ENCODE measurements at places on chromosomes 16 and 17. TPM values are rescaled to one million over a fixed set of nuclear protein-coding genes. Genes with fewer than 3 reads are reported as not detected.

Gene MPO
- total RNA-seq = not detected

Gene RTN4RL1
- total RNA-seq = 1.0 TPM

Gene CDH11
- total RNA-seq = not detected

Gene ITGAD
- not detected for total RNA-seq

Gene NPB
- 0.31 TPM for total RNA-seq

Gene VAT1L
- not detected for total RNA-seq

Gene PIMREG
- 8.0 TPM for total RNA-seq

Gene CCL18
- total RNA-seq = not detected

Gene NAGS
- 0.60 TPM for total RNA-seq

Gene MT3
- 1.9 TPM for total RNA-seq

Gene NOXO1
- total RNA-seq = not detected

Gene FN3K
- 2.7 TPM for total RNA-seq

DNA sequence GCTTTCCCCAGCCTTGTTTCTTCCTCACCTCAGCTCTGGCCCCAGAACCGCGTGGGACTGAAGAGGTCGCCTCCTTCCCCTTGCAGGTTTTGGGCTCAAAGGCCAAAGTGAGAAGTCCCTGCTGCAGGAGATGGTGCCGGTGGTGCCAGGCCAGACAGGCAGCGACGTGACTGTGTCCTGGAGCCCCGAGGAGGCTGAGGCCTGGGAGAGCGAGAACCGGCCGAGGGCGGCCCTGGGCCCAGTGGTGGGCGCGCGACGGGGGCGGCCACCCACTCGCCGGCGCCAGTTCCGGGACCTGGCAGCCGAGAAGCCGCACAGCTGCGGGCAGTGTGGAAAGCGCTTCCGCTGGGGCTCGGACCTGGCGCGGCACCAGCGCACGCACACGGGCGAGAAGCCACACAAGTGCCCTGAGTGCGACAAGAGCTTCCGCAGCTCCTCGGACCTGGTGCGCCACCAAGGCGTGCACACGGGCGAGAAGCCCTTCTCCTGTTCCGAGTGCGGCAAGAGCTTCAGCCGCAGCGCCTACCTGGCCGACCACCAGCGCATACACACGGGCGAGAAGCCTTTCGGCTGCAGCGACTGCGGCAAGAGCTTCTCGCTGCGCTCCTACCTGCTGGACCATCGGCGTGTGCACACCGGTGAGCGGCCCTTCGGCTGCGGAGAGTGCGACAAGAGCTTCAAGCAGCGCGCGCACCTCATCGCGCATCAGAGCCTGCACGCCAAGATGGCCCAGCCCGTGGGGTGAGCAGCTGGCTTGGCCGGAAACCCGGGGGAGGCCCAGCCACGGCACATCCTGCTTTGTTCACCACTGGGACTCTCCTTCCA, 6.0 kb downstream of the ZNF213 start:
- H3K27me3 ChIP-seq = no peaks in the 10 kb centered on the region
- DNase-seq = no peak
- peaks cover 5% of the 10 kb centered on the region for H3K4me1 ChIP-seq
- H3K36me3 ChIP-seq = peaks cover 12% of the 10 kb centered on the region
- H3K4me3 ChIP-seq = no peak overlapping the region

GRCh38 chr17:63751806-63752205, 10.2 kb upstream of the STRADA start:
- H3K4me1 ChIP-seq = peaks cover 16% of the 10 kb centered on the region
- H3K27me3 ChIP-seq = no peaks in the 10 kb centered on the region
- H3K36me3 ChIP-seq = peaks cover 38% of the 10 kb centered on the region
- peak overlapping the region; percentile 83 for H3K27ac ChIP-seq

- H3K27me3 ChIP-seq = peaks cover 13% of the 10 kb centered on the region
- no peak overlapping the region for H3K4me3 ChIP-seq
- no peak overlapping the region for H3K27ac ChIP-seq
- DNase-seq = no peak
These were observed 27.2 kb upstream of the WWOX start for GRCh38 chr16:78072275-78072674.

- H3K27ac ChIP-seq = peak within 1 kb of the TSS; percentile 73
- no peak for DNase-seq
- peaks cover 20% of the 10 kb centered on the region for H3K4me1 ChIP-seq
- no peaks in the 10 kb centered on the region for H3K36me3 ChIP-seq
- H3K4me3 ChIP-seq = peak within 1 kb of the TSS; percentile 87
- peaks cover 11% of the 10 kb centered on the region for H3K27me3 ChIP-seq
These were observed at the start of gene NME4 for GRCh38 chr16:397135-397661. NME4 (plus strand) TSS chr16:397199; CDS start chr16:397223, 24 bp downstream.

- peaks cover 24% of the 10 kb centered on the region for H3K4me1 ChIP-seq
- peak overlapping the region; percentile 34 for H3K27ac ChIP-seq
- H3K4me3 ChIP-seq = no peak overlapping the region
These were observed 23.6 kb upstream of the ABR start for GRCh38 chr17:1203111-1203966.

DNA sequence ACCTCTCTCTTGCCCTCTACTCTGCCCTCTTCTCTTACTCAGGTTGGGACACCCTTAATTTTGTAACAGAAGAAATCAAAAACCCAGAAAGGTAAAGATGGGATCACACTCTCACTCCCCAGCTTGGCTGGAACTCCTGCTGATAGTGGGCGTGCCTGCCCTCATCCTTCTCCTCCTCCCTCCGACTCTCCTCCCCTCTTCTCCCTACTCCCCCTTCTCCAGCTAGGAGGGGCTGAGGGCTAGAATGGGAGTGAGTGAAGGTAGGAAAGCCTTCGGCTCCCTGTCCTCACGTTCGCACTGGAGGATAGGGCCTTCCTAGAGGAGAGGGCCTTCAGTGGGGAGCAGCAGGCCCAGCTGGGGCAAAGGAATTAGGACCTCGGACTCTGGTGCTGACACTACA, 20.3 kb downstream of the SLC7A6OS start:
- no peaks in the 10 kb centered on the region for H3K27me3 ChIP-seq
- no peak for DNase-seq
- H3K4me3 ChIP-seq = peak overlapping the region; percentile 67
- H3K36me3 ChIP-seq = peaks cover 69% of the 10 kb centered on the region
- H3K4me1 ChIP-seq = peaks cover 88% of the 10 kb centered on the region

DNA sequence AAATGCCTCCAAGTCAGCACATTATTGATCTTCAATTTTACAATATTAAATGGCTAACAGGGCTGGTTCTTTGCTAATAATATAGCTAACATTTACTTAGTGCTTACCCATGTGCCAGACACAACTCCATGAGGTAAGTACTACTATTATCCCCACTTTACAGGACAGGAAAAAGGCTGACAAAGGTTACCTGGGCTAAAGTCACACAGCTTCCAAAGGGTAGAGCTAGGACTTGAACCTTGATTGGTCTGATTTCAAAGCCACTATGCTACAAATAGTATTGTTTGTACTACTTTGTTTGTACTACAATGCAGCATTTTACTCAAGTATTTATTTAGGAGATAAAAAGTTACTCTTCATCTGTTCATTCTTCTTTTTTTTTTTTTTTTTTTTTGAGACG, 31.9 kb downstream of the BRD7 start:
- DNase-seq = no peak
- peaks cover 42% of the 10 kb centered on the region for H3K4me1 ChIP-seq
- H3K27ac ChIP-seq = no peak overlapping the region
- peaks cover 43% of the 10 kb centered on the region for H3K36me3 ChIP-seq
- no peak overlapping the region for H3K4me3 ChIP-seq
- H3K27me3 ChIP-seq = no peaks in the 10 kb centered on the region

DNA sequence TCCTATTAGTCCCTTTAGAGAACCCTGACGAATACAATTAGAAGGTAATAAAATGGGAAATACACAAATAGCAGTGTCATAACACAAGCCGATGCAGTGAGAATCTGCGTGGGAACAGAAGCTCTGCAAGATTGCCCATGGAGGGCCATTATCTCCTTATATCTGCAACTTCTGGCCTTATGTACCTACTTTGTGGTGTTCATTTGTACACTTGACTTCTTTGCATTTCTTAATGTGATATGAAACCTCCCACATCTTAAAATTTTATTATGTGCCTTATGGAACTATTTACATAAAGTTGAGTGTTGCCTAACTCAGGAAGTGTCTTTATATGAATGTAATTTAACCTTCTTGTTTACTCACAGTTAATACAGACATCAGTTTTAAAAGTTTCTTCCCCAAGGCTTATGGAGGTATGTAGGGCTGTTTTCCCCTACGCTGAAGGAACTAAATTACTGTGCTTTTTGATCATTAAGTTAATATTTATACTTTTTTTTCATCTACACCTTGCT, 10.1 kb upstream of the TANC2 start:
- H3K27me3 ChIP-seq = peaks cover 16% of the 10 kb centered on the region
- no peaks in the 10 kb centered on the region for H3K36me3 ChIP-seq
- H3K4me1 ChIP-seq = no peaks in the 10 kb centered on the region
- no peak overlapping the region for H3K4me3 ChIP-seq
- no peak overlapping the region for H3K27ac ChIP-seq
- DNase-seq = no peak

GRCh38 chr16:67847064-67847861, at the start of gene CENPT:
CENPT (minus strand) TSS chr16:67847693; CDS start chr16:67833859, 13,834 bp downstream.
- no peaks in the 10 kb centered on the region for H3K27me3 ChIP-seq
- H3K27ac ChIP-seq = peak within 1 kb of the TSS; percentile 86
- H3K36me3 ChIP-seq = peaks cover 6% of the 10 kb centered on the region
- H3K4me1 ChIP-seq = peaks cover 38% of the 10 kb centered on the region
- H3K4me3 ChIP-seq = peak within 1 kb of the TSS; percentile 94
- DNase-seq = no peak

DNA sequence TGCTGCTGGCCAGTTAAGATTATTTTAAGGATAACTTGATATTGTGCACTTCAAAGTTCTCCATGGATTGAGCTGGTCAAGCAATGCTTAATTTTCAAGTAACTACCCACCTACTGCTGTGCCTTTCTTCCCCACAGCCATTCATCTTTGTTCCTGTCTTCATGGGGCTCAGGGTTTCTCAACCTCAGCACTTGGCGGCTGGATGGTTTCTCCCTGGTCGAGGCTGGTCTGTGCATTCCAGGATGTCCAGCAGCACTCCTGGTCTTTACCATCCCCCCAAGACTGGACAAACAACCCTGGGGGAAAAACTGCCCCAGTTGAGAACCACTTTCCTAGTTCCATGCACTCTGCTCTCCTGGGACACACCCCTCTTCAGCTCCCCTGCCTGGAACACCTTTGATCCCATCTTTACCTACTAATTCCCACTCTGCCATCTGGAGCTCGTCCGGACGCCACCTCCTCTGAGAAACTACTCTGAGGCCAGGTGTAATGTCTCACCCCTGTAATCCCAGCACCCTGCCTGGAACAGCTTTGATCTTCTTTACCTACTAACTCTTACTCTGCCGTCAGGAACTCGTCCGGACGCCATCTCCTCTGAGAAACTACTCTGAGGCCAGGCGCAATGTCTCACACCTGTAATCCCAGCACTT, 81.5 kb downstream of the NXN start:
- no peak overlapping the region for H3K27ac ChIP-seq
- H3K4me1 ChIP-seq = no peaks in the 10 kb centered on the region
- H3K27me3 ChIP-seq = peaks cover 16% of the 10 kb centered on the region
- H3K36me3 ChIP-seq = no peaks in the 10 kb centered on the region
- H3K4me3 ChIP-seq = no peak overlapping the region
- DNase-seq = no peak

- H3K36me3 ChIP-seq = no peaks in the 10 kb centered on the region
- no peak overlapping the region for H3K27ac ChIP-seq
- peaks cover 14% of the 10 kb centered on the region for H3K4me1 ChIP-seq
- no peak overlapping the region for H3K4me3 ChIP-seq
These were observed 16.5 kb downstream of the RNF43 start for GRCh38 chr17:58400826-58401225.

DNA sequence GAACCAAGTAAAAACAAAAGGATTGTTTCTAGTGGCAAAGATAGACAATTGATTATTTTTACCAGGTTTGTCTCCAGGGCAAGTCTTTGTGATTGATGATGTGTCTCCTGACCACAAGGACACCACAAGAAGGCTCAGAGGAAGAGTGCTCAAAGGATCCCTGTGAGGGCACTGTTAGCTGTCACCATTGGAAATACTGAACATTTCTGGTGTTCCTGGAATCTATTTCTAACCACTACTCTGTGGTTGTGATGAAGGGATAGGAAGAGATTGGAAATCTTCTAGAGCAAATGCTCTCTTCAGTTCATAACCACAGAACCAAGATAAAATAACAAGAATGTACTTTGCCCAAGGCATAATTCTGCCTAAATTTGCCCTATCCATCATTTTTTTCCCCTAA, 15.3 kb downstream of the RNF43 start:
- H3K27me3 ChIP-seq = peaks cover 4% of the 10 kb centered on the region
- H3K4me3 ChIP-seq = no peak overlapping the region
- H3K27ac ChIP-seq = no peak overlapping the region
- peaks cover 14% of the 10 kb centered on the region for H3K4me1 ChIP-seq
- DNase-seq = no peak
- no peaks in the 10 kb centered on the region for H3K36me3 ChIP-seq

- H3K4me1 ChIP-seq = no peaks in the 10 kb centered on the region
- no peak overlapping the region for H3K4me3 ChIP-seq
- H3K36me3 ChIP-seq = no peaks in the 10 kb centered on the region
- peaks cover 11% of the 10 kb centered on the region for H3K27me3 ChIP-seq
These were observed 206.3 kb downstream of the MAF start for GRCh38 chr16:79394206-79394605.

GRCh38 chr17:74217037-74217730, 3.8 kb downstream of the TTYH2 start:
- H3K27ac ChIP-seq = no peak overlapping the region
- H3K4me3 ChIP-seq = no peak overlapping the region
- H3K36me3 ChIP-seq = peaks cover 6% of the 10 kb centered on the region
- DNase-seq = no peak

DNA sequence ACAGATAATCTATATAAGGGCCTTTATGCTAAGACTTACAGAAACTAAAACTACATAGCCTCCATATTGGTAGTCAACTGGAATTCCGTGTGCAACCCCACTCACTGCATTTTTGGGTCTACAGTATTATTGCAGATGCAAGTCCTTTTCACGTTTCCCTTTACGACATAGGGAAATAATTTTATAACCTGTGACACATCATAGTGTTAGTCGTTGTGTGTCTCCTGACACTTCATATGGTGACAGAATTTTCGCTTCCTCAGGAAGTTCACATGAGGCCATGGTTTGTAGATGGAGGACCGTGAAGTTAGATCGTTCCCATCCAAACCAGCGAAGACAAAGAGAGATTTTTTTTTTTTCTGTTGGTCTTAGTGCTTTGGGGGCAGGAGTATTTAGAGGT, 15.7 kb upstream of the MRC2 start:
- no peak overlapping the region for H3K27ac ChIP-seq
- no peak for DNase-seq
- no peak overlapping the region for H3K4me3 ChIP-seq

DNA sequence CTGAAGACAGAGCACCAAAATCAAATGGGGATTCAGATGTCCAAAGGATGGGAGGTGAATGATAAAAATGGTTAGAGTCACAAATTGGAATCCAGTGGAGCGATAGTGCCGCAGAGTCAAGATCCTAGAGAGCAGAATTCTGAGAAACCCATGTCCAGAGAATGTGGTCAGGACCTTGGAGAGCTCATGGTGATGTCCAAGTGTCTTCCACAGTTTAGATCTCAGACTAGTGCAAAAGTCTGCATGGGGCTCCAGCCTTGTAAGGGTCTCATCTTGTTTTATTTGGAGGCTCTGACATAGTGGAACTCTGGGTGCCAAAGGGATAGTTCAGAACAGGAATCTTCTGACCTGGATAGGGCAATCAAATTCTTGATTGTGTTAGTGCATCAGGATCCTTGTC, 245.9 kb upstream of the HSBP1 start:
- no peaks in the 10 kb centered on the region for H3K4me1 ChIP-seq
- H3K36me3 ChIP-seq = no peaks in the 10 kb centered on the region
- DNase-seq = no peak

Measured in activated T-helper 1 cell treated with anti-CD3 and anti-CD28 coated beads, Interleukin-12 subunit alpha, Interleukin-12 subunit beta, Interleukin-2, Interleukin-4 antibody, amounts not matched to agents 30 ng/mL and 10 ng/mL and 1 ng/mL, durations not matched to agents 14 hours and 24 hours and 36 hours (primary cell).